ENCODE measurements at places on chromosomes 12 and 14.

GRCh38 chr14:101689039-101689501 lies 72.4 kb upstream of the PPP2R5C start:
- DNase-seq, result no peak

DNA sequence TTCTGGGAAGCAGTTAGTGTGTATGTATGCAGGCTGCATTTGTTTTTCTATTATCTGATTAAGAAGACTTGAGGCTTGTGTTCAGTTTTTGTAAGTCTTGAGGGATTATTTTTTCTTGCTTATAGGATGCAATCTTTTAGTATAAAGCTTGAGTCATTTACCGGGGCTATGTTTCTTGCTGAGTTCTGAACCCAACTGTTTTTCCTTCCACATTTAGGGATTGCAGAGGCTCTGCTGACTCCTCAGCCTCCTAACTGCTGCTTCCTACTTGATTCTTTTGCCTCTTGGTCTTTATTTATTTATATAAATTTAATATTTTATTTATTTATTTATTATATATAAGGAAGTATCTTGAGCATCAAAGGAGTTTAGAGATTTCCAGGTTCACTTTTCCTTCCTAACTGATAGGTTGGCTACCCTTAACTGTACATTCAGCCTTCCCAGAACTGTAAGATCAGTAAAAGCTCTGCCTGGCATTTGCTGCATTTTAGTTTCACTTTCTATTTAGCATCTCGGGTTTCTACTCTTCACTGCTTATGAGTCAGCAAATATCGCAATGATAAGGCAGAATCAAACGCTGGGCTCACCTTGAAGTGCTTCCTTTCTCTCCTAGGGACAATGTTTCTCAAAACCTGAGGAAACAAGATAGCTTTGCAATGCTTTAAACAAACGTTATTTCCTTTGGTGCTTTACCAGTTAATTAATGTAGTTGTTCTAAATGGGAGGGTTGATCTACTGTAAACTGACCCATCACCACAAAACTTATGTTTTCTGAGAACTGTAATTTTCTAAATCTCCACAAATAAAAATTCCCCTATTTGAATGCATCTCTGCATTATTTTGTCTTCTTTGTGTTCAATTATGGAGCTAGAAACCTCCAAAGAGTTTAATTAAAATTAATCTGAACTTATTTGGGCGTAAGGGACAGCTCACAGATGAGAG lies 1183.7 kb upstream of the TMEM132C start:
- peak; percentile 62 for DNase-seq

GRCh38 chr14:31189346-31190218 lies 18.0 kb downstream of the HECTD1 start:
- DNase-seq, result no peak

DNA sequence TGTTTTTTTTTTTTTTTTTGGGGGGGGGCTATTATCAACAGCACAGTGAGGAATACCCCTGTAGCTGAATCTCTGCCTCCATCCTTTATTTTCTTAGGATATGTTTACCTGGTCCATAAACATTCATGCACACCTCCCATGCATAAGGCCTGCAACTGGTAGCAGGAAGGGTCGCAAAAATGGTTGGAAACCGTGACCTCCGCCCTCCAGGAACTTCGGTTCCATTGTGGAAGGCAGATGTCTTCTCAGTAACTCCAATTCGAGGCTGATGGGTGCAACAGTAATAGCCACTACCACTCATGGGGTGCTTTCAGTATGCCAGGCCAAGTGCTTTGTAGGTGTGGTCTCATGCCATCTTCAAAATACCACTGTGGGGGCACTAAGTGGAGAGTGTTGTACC lies 40.2 kb downstream of the ACACB start:
- DNase-seq, result no peak

DNA sequence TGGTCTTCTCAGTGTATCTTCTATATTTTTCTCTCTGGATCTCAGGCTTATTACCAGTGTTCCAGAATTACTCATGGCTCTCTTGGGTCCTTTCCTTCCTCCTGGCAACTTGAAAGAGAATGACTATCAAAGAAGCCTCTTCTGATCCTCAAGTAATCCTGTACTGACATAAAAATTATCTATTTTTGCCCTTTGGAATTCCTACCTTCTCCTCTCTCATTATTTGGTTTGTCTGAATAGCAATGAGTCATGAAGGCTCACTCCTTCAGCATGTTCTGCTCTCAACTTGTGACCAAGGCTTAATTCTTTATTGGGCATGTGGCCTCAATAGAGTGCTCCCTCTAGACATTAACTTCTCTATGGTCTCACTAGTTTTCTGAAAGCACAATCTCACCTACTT lies 553.6 kb upstream of the ATP2B1 start:
- peak; percentile 13 for DNase-seq

DNA sequence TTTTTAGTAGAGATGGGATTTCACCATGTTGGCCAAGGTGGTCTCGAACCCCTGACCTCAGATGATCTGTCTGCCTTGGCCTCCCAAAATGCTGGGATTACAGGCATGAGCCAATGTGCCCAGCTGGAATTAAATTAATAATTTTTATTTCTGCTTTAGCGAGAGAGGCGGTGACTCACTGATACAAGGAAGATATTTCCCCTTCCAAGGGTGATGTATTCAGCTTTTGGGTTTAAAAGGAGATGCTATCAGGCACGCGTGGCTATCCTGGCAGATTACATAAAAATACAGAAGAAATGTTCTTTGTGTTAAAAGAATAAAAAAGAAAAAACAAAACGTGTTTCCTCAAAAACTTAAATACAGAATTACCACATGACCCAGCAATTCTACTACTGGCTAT lies 12.4 kb upstream of the P2RX7 start:
- DNase-seq, result no peak

GRCh38 chr12:50916292-50916691 lies 36.1 kb upstream of the HIGD1C start:
- DNase-seq, result no peak
